ENCODE measurements at places on chromosomes 13 and 19.

DNA sequence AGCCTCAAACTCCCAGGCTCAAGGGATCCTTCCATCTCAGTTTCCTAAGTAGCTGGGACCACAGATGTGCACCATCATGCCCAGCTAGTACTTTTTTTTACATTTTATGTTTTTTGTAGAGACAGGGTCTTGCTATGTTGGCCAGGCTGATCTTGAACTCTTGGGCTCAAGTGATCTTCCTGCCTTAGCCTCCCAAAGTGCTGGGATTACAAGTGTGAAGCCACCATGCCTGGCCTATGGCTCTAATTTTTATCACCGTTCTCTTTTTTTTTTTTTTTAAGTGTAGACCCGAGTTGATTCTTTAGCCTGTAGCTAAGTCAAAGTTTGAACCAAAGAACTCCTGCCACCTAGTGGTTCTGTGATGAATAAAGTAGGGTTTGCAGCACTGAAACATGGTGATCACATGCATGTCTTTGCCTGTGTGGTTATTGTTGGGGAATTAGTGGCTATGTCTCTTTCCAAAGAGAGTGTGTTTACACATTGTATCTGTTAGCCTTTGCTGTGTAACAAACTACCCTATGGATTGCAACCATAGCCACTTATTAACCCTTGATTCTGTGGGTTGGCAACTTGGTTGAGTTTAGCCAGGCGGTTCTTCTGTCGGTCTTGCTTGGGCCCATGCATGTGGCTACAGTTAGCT is 11.6 kb downstream of the NFILZ start:
- DNase-seq: no peak

GRCh38 chr19:49541914-49542313 is 14.1 kb downstream of the RCN3 start:
- no peak for DNase-seq

DNA sequence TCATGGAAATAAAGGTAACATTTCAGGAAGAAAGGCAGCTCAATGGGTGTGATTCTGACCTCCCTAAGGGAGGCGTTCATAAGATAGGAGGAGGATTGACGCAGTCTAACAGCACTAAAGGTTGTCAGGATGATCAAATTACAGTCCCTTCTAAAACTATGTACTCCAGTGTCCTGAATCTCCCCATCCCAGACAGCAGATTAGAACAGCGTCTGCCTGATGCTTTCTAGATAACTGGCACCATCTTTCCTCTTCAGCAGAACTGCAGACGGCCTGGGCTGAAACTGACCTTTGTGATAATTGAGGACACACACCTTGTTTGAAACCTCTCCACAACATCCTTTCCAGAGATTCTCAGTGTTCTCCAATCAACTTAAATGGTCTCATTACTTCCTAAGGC is 25.5 kb upstream of the SACS start:
- DNase-seq: no peak

DNA sequence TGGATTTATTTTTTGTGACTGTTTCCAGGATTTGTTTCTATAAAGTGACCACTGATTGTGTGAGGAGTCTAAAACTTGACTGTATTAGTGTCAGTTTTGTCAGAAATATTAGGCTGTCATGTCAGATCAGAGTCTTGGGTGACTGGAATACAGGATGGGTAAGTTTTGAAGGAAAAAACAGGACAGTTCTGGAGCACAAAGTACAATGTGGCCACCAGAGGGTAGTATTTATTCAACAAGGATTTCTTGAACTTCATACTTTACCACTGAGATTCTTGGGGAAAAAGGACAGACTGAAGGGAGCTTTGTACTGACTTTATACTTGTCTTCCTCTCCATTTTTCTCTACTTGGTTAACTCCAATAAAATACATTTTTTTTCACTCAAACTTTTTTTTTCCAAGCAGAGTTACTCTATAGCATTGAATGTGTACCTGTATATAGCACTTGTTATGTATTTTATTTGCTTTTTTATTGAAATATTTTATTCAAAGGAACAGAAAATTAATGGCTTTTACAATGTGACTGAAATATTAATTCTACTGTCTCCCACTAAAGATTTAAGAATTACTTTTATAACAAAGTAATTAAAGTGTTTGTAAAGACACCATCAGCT is 51.1 kb downstream of the LMO7 start:
- DNase-seq: peak; percentile 7

DNA sequence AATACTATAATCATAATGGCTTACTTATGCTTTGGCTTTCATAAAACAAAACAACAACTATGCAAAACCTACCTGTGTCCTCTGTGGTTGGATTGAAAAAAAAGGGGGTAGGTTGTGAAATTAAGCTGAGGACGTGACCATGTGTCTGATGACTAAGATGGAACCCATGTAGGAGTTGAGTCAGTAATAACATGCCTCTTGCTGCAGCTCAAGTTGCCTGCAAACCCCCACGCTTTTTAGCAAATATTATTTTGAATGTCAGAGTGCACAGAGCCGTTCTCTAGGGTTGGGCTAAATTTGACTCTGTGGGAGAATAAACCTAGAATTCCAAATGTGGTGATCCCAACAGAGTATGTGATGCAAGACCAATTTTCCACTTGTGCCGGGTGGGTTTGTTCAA is 209.3 kb downstream of the KCNRG start:
- DNase-seq: no peak

GRCh38 chr19:29680937-29681336 is 15.7 kb downstream of the PLEKHF1 start:
- DNase-seq: no peak

GRCh38 chr19:38319421-38320258 is at the start of gene KCNK6:
TSS of gene KCNK6 (plus strand) at chr19:38319845. CDS start at chr19:38319951, 106 bp downstream.
- peak; percentile 33 for DNase-seq

- no peak for DNase-seq
Observed at GRCh38 chr13:91319996-91320395, 27.5 kb upstream of the MIR17HG start.

- DNase-seq: no peak
Observed at GRCh38 chr19:32830231-32831014, 39.1 kb downstream of the SLC7A9 start.

- no peak for DNase-seq
Observed at GRCh38 chr19:44947041-44947581, 1.3 kb downstream of the APOC2 start.

- no peak for DNase-seq
Observed at GRCh38 chr13:44231786-44232516, 141.7 kb upstream of the SERP2 start.

GRCh38 chr13:73433458-73433857 is 374.7 kb downstream of the KLF5 start:
- no peak for DNase-seq

DNA sequence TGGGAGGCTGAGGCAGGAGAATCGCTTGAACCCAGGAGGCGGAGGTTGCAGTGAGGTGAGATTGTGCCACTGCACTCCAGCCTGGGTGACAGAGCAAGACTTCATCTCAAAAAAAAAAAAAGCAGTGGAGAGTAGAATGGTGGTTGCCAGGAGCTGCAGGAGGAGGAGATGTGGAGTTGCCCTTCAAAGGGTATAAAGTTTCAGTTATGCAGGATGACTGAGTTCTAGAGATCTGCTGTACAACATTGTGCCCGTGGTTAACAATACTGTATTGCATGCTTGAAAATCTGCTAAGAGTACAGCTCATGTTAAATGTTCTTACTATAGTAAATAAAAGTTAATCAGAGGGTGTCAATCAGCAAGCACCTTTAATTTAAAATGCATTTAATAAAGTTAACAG is 28.4 kb upstream of the LATS2 start:
- no peak for DNase-seq

- peak; percentile 70 for DNase-seq
Observed at GRCh38 chr13:20127562-20128458, 33.0 kb downstream of the GJA3 start.

- DNase-seq: peak; percentile 20
Observed at GRCh38 chr13:46895381-46895780, 1.5 kb downstream of the HTR2A start.

GRCh38 chr13:101417043-101417406 is 717 bp upstream of the NALCN start:
- DNase-seq: no peak

GRCh38 chr19:18135712-18136584 is 17.0 kb upstream of the PIK3R2 start:
- no peak for DNase-seq

DNA sequence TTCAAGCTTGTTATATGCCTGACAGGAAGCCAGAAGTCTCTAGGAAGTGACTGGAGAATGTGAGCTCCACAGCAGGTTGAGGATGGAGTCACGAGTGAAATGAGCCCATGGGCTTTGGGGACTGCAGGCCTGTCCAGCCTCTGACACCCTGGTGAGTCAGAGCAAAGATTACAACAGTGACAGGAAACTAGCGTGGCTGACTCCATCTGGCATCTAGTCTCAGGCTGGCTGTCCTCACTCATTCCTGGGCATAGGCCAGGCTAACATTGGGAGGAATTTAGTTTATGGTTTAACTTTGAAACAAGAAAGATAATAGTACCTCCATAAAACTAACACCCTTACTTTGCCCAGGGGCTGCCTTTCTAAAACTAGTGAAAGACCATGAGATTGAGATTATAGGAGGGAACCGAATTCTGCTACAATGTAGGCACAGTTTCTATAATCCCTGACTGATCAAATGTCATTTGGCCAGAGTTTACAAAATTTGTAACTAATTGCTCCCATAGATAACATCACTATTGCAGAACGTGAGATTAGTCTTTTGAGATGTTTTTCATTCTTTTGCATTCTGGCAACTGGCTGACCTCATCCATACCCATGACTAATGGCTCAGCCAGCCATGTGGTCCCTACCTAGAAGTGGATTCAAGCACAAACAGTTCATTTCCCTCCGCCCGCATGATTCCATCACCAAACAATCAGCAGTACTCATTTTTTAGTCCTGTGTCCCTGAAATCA is 28.4 kb downstream of the PSG1 start:
- DNase-seq: no peak

DNA sequence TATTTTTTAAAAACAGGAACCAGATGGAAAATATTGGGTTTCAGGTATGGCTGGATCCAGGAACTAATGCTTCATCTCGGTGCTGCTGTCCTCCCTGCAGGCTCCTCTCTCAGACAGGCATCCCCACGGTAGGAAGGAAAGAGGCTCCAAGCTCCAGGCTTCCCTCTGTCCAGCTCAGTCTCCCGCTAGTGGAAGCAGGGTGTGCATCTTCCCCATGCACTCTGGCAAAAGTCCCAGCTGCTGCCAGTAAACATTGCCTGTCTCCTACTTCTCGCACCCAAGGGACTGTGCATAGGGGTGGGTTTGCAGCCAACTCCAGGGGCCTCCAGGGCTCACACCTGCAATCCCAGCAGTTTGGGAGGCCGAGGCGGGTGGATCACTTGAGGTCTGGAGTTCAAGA is 29.2 kb downstream of the IL12RB1 start:
- peak; percentile 87 for DNase-seq

DNA sequence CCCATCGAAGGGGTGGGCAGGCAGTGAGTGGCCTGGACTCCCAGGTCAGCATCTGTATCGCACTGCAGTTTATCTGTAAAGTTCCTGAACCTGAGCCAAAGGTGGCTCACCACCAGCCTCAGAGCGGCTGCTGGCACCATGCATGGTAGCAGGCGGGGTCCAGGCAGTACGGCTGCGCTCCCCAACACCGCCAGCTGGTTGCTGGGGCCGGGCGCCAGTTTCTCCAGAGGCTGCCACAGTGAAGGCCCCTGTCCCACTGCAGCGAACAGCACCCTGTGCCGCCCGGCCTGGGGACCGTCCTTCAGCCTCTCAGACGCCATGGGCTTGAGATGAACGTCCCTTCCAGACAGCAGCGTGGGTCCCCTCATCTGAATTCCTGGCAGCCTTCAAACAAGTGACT is 109.8 kb downstream of the KDM4B start:
- DNase-seq: peak; percentile 68

DNA sequence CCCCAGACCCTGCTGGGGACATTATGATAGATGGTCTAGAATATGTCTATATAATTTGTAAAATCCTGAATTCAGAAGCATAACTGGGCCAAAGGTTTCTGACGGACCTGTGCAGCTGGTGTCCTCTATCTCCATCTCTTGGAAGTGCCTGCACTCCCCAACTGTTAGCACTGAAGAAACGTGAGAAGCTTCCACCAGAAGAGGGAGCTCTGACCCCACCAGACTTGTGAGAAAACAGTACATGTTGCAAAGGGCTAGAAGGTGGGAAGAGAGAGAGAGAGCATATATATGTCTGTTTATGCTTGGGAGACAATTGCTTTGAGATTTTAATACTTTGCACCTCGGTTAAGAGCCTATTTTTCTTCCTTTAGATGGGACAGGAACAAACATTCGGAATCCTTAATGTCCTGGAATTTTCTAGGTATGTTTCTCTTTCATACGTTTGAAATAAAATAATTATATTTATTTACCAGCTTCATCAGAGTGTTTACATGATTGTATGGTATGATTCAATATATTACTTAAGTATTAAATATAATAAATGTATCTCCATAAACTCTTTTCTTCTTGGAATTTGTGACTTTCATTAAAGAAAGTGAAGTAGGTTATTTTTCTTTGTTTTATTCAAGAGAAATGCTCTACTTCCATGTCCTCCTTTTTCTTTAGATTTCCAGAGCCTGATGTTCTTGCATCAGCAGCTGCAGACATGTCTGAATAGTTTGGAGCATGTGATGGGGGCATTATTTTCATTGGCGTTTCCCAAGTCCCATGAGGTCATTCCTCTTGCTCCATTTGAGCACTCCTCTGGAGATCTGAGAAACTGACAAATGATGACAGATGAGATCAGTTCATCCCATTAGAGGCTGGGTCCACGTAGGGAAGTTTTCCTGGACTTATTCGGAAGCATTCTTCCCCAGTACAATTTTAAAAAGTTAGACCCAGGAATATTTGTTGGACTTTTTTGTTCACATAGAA is 202.9 kb downstream of the ATP8A2 start:
- DNase-seq: peak; percentile 94

DNA sequence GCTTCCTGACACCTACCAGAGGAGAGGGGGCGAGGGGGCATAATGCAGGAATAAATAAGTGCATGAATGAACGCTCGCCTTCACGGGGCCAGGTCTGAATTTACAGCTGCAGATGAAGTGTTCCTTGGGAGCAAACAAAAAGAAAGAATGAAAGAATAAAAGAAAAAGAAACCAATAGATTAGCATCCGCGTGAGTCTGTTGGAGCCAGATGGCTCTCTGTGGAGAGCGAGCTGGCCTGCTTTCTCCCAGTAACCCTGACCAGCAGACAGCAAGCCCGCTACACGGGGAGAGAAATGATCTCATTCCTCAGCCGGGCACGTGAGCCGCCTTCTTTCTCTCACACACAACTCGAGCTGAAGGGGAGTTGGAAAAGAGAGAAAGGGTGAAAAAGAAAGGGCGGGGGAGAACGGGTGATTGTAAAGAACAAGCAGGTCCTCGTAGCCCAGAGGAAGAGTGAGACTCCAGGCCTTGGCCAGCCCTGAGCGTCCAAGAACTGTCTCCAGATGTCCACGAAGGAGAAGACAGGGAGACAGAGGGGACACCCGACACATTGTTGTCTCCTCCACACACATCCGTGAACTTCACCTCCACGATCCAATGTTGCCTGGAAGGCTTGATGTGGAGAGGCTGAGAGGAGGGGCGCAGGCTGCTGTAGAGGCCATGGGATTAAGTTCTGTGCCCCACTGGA is 81.4 kb downstream of the RNASEH2B start:
- DNase-seq: peak; percentile 61

- DNase-seq: no peak
Observed at GRCh38 chr19:33472691-33473652, 48.6 kb downstream of the PEPD start.
